ENCODE measurements at places on chromosomes 13 and 19.

DNA sequence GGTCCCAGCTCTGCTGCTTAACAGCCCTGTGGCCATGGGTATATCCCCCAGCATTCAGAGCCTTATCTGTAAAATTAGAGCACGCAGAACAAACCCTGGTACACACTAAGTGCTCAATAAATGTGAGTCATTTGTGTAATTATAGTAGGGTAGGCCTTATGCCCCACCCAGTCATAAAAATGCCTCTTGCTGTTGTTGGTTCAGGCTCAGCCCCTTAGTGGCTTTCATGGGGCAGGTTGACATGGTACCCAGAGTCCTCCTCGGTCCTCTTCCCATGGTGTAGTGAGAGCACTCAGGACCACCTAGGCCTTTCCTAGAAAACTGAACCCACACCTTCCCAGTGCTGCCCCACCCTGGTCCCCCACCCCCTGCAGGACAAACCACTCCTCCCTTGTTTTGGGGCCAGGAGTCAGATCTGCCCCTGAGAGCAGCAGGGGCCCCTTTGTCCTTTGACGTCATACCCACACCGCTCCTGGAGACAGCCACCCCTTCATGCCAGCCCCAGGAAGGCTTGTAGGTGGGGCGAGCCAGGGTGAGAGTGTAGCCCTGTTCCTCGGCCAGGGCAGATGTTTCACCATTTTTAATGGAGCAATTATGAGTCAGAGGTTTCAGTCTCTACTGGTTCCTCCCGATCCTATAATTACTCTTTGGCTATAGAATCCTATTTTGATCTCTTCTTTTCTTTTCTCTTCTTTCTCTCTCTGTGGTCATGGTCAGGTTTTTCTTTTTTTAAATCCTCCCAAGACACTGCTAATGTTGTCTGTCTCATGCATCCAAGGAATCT is 36.8 kb downstream of the ACTN4 start:
- DNase-seq, result peak; percentile 100
- no peaks in the 10 kb centered on the region for H3K36me3 ChIP-seq
- no peaks in the 10 kb centered on the region for H3K27me3 ChIP-seq
- H3K27ac ChIP-seq, result peak overlapping the region; percentile 98
- H3K4me1 ChIP-seq, result peaks cover 100% of the 10 kb centered on the region

DNA sequence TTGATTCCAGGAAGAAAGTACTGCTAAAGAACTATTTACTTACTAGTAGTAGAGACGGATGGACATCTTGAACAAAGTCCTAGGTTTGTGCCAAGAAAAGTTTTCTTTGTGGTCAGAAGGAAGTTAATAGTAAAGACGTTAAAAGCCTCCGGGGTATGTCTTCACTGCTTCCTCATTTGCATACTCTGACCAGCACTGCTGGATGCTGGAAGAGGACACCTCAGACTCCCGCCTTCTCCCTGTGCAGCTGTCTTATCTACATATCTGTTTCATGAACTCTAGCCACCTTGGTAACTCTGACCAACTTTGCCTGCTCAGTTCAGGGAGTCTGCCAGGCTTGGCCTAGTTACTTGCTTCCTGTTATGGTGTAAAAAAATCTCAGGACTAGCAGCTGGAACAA is 1109.1 kb upstream of the MIR17HG start:
- H3K36me3 ChIP-seq, result no peaks in the 10 kb centered on the region
- no peaks in the 10 kb centered on the region for H3K4me1 ChIP-seq
- H3K4me3 ChIP-seq, result no peak overlapping the region
- H3K27ac ChIP-seq, result no peak overlapping the region

DNA sequence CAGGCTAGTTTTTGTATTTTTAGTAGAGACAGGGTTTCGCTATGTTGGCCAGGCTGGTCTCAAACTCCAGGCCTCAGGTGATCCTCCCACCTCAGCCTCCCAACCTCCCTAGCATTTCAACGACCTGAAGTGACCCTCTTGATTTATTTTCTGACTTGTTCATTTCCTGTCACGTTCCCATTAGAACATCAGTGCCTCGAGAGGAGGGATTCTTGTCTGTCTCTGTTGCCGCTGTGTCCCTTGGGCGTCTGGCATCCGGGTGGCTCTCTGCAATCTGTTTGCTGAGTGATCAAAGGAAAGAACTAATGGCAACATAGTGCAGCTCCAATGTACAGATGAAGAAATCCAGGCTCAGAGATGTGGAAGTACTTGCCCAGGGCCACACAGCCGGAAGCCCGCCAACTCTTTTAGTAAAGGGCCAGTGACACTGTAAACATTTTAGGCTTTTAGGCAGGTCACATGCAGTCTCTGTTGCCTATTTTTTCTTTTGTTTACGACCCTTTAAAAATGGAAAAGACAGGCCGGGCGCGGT is 47.5 kb downstream of the NFIC start:
- DNase-seq, result no peak
- H3K27ac ChIP-seq, result no peak overlapping the region
- no peak overlapping the region for H3K4me3 ChIP-seq
- H3K27me3 ChIP-seq, result no peaks in the 10 kb centered on the region
- H3K36me3 ChIP-seq, result no peaks in the 10 kb centered on the region
- peaks cover 13% of the 10 kb centered on the region for H3K4me1 ChIP-seq

DNA sequence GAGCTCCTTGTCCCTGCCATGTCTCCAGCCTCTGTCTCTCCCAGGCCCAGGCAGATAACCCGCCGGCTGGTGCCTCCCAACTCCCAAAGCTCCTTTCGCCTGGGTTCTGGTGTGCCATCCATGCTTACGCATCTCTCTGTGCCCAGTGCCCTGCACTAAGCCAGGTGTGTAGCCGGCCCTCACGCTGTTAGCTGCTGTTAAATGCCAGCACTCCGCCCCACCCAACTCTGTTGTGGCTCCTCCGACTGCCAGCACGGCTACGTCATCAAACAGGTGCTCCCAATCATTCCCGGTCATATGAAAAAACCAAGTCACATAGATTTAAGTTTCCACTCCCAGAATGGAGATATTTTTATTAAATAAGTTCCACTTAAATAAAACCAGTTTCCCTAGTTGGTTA is 7.0 kb upstream of the HSPH1 start:
- DNase-seq, result no peak
- H3K4me3 ChIP-seq, result no peak overlapping the region
- no peaks in the 10 kb centered on the region for H3K36me3 ChIP-seq
- H3K4me1 ChIP-seq, result peaks cover 9% of the 10 kb centered on the region
- no peaks in the 10 kb centered on the region for H3K27me3 ChIP-seq

- H3K36me3 ChIP-seq, result no peaks in the 10 kb centered on the region
- H3K4me3 ChIP-seq, result no peak overlapping the region
- H3K27ac ChIP-seq, result no peak overlapping the region
- no peak for DNase-seq
- H3K4me1 ChIP-seq, result no peaks in the 10 kb centered on the region
- no peaks in the 10 kb centered on the region for H3K27me3 ChIP-seq
Measured at GRCh38 chr19:15820646-15821045, 5.2 kb upstream of the OR10H1 start.

DNA sequence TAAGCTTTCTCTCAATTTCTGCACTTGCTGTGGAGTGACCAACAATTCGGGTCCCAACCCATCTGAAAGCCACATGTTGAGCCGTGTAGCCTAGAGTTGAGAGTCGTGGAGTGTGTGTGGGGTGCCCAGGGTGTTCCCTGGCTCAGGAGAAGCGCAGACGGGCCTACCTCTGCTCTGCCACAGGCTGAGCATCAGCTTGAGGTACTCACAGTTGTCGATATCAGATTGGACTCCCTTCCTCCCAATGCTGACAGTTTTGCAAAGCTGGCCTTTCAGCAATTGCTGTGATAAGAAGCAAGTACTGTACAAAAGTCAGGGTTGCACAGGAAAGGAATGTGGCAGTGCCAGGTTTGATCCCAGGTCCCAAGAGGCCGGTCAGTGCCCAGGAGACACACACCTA is 133.4 kb upstream of the SPACA7 start:
- H3K27ac ChIP-seq, result no peak overlapping the region
- no peak overlapping the region for H3K4me3 ChIP-seq
- no peak for DNase-seq
- H3K27me3 ChIP-seq, result no peaks in the 10 kb centered on the region
- no peaks in the 10 kb centered on the region for H3K4me1 ChIP-seq
- no peaks in the 10 kb centered on the region for H3K36me3 ChIP-seq

- H3K4me1 ChIP-seq, result no peaks in the 10 kb centered on the region
- DNase-seq, result no peak
- no peaks in the 10 kb centered on the region for H3K36me3 ChIP-seq
- H3K27ac ChIP-seq, result no peak overlapping the region
- no peak overlapping the region for H3K4me3 ChIP-seq
- H3K27me3 ChIP-seq, result no peaks in the 10 kb centered on the region
Measured at GRCh38 chr13:49810567-49811526, 18.4 kb upstream of the KPNA3 start.

DNA sequence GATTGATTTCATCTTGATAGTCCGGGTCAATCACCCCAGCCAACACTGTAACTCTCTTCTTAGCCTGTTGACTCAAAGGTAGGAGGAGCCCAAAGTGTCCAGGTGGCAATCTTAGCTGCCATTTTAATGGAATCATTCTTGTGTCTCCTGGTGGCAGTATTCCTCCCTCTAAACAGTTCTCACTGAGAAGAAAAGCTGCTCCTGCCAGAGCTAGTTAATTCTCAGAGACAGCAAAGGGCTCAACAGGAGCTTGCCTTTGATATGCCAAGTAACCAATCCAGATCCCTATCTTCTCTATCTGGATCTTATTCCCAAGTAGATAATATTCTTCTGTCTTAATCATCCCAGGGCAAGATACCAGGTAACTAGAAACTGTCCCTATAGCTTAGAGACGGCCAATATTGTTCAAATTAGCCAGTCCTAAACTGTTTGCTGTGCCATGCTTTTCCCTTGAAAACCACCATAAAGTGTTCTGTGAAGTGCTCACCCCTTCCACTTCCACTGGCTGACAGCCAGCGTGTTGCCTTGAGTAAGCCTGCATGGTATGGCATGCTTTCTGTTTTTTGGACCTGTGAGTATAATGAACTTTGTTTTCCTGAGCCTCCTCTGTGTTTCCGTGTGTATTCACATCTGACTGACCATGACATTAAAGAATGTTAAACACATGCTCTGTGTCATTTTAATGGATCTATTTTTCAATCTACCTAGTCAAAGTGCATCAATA is 463.7 kb upstream of the SLITRK5 start:
- DNase-seq, result no peak
- H3K4me1 ChIP-seq, result no peaks in the 10 kb centered on the region
- H3K27me3 ChIP-seq, result no peaks in the 10 kb centered on the region
- no peak overlapping the region for H3K27ac ChIP-seq
- no peak overlapping the region for H3K4me3 ChIP-seq
- no peaks in the 10 kb centered on the region for H3K36me3 ChIP-seq

DNA sequence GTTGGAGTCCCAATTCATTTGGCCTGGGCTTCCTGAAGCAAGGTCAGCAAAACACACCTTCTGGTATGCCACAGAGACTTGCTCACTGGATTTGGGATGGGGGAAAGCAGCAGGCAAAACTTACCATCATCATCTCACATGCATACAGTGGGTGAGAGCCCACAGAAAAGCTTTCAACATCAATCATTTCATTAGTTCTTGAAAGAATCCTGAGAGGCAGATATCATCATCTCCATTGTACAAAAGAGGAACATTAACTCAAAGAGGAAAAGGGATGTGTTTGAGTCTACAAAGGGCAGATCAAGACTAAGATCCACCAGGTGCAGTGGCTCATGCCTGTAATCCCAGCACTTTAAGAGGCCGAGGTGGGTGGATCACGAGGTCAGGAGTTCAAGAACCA is 6.4 kb downstream of the WDR87 start:
- no peak for DNase-seq
- no peaks in the 10 kb centered on the region for H3K4me1 ChIP-seq
- H3K36me3 ChIP-seq, result no peaks in the 10 kb centered on the region

GRCh38 chr19:57947088-57947418 is 453 bp downstream of the ZNF256 start:
- peak overlapping the region; percentile 88 for H3K4me3 ChIP-seq
- H3K36me3 ChIP-seq, result no peaks in the 10 kb centered on the region
- no peaks in the 10 kb centered on the region for H3K4me1 ChIP-seq
- DNase-seq, result no peak
- peak overlapping the region; percentile 78 for H3K27ac ChIP-seq

DNA sequence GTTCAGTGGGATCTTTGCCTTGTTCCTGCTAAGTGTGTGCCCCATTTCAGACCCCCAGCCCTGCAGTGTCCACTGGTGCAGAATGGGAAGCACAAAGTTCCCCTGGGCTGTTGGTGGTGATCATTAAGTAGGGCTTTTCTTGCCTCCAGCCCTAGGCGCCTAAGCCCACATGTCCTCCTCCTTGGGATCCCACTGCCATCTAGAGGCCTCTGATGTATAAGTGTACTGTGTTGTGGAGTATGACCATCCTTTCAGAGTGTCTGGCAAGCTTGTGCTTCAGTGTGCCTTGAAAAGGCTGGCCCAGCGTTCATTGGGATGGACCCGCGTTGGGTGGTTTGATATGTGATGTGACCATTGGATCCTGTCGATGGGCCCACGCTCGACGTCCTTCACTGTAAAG is 71.2 kb downstream of the WASF3 start:
- no peak for DNase-seq
- H3K4me1 ChIP-seq, result no peaks in the 10 kb centered on the region
- no peak overlapping the region for H3K4me3 ChIP-seq
- no peak overlapping the region for H3K27ac ChIP-seq
- H3K27me3 ChIP-seq, result no peaks in the 10 kb centered on the region

GRCh38 chr13:113876346-113877148 is 12.7 kb upstream of the GAS6 start:
- no peaks in the 10 kb centered on the region for H3K4me1 ChIP-seq
- no peaks in the 10 kb centered on the region for H3K27me3 ChIP-seq
- no peak overlapping the region for H3K4me3 ChIP-seq
- no peak overlapping the region for H3K27ac ChIP-seq
- DNase-seq, result no peak
- no peaks in the 10 kb centered on the region for H3K36me3 ChIP-seq

GRCh38 chr19:9065457-9066014 is 21.3 kb upstream of the OR1M1 start:
- no peaks in the 10 kb centered on the region for H3K36me3 ChIP-seq
- peaks cover 10% of the 10 kb centered on the region for H3K4me1 ChIP-seq
- H3K27me3 ChIP-seq, result no peaks in the 10 kb centered on the region
- no peak for DNase-seq
- no peak overlapping the region for H3K4me3 ChIP-seq

GRCh38 chr13:26280822-26281221 is 26.9 kb downstream of the CDK8 start:
- no peaks in the 10 kb centered on the region for H3K27me3 ChIP-seq
- H3K4me1 ChIP-seq, result peaks cover 5% of the 10 kb centered on the region
- no peaks in the 10 kb centered on the region for H3K36me3 ChIP-seq

DNA sequence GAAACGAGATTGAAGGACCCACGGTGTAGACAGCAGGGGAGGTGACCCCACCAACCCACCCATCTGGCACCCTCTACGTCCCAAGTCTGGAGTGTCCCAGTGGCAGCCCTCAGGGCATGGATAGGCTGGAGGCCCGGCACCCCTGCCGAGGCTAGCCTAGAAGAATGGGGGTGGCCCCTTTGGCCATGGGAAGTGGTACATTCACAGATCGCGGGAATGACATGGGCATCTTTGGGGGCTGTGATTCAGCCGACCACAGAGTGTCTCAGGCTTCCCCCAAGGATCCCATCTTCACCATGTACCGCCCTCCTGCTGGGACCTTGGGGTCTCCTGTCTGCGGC is 11.3 kb upstream of the MKNK2 start:
- DNase-seq, result no peak
- H3K27ac ChIP-seq, result peak overlapping the region; percentile 86
- no peaks in the 10 kb centered on the region for H3K36me3 ChIP-seq
- no peaks in the 10 kb centered on the region for H3K27me3 ChIP-seq

- H3K36me3 ChIP-seq, result peaks cover 2% of the 10 kb centered on the region
- no peaks in the 10 kb centered on the region for H3K27me3 ChIP-seq
- H3K4me3 ChIP-seq, result no peak overlapping the region
- no peak for DNase-seq
Measured at GRCh38 chr19:48814895-48815294, 4.1 kb upstream of the BCAT2 start.

- H3K4me3 ChIP-seq, result no peak overlapping the region
- H3K27ac ChIP-seq, result no peak overlapping the region
- H3K36me3 ChIP-seq, result no peaks in the 10 kb centered on the region
- no peak for DNase-seq
- H3K4me1 ChIP-seq, result no peaks in the 10 kb centered on the region
Measured at GRCh38 chr13:28204690-28205443, 66.5 kb downstream of the PAN3 start.
